ENCODE measurements at places on chromosomes 13 and 19. TPM values are rescaled to one million over a fixed set of nuclear protein-coding genes. Genes with fewer than 3 reads are reported as not detected.

CLDND2 gene
- 22.3 TPM for polyA plus RNA-seq

- no peaks in the 10 kb centered on the region for H3K36me3 ChIP-seq
- H3K4me3 ChIP-seq = no peak overlapping the region
- H3K27ac ChIP-seq = no peak overlapping the region
These were observed 109.6 kb downstream of the KLF5 start for GRCh38 chr13:73168226-73168952.

GRCh38 chr13:94217370-94217769, 262.1 kb downstream of the DCT start:
- DNase-seq = no peak
- H3K27me3 ChIP-seq = no peaks in the 10 kb centered on the region
- H3K4me1 ChIP-seq = no peaks in the 10 kb centered on the region
- H3K36me3 ChIP-seq = no peaks in the 10 kb centered on the region
- H3K4me3 ChIP-seq = no peak overlapping the region

DNA sequence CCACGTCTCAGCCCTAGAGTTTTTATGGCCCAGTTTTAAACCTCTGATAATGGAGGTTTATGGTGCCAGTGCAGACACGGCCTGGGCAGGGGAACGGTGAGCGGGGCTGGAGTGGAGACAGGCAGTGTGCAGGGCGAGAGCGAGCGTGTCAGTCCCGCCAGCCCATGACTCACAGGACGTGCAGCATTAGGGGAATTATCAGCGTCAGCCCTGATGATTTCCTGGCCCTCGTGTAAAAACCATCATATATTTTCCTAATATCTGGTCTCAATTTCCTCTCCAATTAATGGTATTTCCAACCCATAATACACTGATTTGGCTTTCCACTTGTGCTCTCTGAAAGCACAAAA, 104.6 kb upstream of the VSTM2B start:
- no peak overlapping the region for H3K4me3 ChIP-seq
- peak; percentile 6 for DNase-seq
- H3K27ac ChIP-seq = no peak overlapping the region
- H3K4me1 ChIP-seq = no peaks in the 10 kb centered on the region
- no peaks in the 10 kb centered on the region for H3K27me3 ChIP-seq
